Immature natural killer cell (primary cell): ENCODE measurements at places on chromosomes 2 and 18. TPM values are rescaled to one million over a fixed set of nuclear protein-coding genes. Genes with fewer than 3 reads are reported as not detected.

GRCh38 chr2:223222397-223222796, 170.4 kb downstream of the KCNE4 start:
- DNase-seq: no peak

DNA sequence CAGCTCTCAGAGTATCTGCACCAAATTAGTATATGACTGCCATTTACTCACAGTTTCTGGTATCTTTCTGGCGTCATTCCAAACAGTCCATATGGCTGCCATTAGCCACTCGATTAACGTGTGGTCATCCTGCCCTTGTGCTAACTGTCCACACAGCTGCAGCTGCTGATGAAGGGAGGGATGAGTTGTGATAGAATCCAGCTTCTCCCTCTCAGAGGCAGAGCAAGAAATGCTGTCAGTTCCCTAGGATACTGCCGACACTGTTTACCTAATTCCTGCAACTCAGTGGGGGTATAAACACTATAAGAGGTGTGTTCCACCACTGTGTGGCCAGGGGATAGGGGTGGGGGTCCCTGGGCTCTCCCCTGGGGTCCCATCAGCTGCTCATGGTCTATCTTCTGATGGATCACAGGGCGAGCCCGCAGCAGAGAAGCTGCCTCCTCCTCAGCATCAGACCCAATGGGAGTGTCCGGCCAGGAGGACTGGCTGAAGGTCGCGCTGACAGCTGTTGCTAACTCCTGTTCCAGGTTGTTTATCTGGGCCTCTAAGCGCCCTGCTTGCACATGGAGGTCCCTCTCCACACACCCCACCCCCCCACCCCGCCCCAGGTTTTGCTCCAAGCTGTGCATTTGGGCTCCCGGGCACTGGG, 17.3 kb upstream of the KLHL23 start:
- DNase-seq: no peak

DNA sequence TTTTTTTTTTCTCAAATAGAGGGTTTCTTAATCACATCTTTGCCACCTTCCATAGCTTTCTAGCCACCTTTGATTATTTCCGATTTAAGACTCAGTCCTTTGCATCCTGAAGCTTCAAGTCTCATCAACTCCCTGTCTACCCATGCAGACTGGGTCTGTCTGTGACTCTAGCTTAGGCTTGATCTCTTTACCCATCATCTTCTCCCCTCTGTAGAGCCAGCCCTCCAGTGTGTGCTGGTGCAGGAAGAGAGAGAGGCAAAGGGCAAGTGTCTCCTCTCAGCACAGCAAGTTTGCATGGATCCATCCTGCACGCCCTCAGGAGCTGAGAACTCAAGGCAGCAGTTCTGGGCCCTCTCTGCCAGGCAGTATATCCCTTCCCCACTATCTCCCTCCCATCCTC, 70.4 kb downstream of the HNRNPLL start:
- no peak for DNase-seq

- DNase-seq: no peak
Observed at GRCh38 chr2:149799013-149799705, 211.6 kb upstream of the MMADHC start.

DNA sequence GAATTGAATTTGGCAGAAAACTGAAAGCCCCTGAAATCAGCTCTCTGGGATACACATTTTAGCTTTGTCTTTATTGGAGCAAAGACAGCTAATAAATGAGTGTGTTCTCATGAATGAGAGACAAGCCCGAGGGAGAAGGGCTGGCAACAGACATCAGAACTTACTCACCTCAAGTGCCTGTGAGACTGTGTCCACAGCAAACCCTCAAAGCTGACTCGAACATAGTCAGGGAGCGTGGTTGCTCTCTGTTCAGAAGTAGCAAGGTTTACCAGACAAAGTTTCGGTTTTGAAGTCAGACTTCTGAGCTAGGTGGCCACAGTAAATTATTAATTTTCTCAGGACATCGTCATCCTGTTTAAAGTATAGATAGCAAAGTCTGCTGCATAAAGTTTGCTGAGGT, 207.9 kb downstream of the CMPK2 start:
- no peak for DNase-seq

DNA sequence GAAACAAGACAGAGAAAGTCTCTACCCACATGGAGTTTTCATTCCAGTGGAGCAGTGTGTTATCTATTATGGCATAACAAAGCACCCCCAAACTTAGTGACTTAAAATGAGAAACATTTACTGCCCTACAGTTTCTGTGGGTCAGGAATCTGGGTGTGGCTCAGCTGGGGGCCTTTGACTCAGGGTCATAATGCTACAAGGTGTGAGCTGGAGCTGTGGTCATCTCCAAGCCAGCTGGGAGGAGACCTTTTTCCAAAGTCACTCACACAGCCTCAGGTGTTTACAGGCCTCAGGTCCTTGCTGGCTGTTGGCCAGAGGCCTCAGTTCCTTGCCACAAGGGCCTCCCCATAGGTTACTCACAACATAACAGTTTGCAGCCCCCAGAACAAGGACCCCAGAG, 169.2 kb downstream of the ETAA1 start:
- DNase-seq: no peak

DNA sequence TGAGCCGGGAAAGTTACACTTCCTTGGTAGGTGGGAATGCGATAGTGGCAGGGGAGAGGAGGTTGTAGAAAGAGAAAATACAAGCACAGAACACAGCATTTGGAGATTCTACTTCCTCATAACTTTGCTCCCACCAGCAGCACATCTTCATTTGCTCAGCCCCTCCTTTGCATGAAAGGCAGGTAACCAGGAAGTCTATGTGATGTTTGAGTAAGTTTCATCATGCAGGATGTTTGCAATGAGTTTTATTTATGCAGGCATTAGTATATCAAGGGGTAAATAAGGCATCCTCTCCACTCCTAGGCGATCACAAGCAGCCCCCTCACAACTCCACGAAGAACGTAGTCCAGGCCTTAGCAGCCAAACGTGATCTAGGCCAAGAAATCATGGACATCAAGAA, 5.0 kb downstream of the RNF152 start:
- no peak for DNase-seq

DNA sequence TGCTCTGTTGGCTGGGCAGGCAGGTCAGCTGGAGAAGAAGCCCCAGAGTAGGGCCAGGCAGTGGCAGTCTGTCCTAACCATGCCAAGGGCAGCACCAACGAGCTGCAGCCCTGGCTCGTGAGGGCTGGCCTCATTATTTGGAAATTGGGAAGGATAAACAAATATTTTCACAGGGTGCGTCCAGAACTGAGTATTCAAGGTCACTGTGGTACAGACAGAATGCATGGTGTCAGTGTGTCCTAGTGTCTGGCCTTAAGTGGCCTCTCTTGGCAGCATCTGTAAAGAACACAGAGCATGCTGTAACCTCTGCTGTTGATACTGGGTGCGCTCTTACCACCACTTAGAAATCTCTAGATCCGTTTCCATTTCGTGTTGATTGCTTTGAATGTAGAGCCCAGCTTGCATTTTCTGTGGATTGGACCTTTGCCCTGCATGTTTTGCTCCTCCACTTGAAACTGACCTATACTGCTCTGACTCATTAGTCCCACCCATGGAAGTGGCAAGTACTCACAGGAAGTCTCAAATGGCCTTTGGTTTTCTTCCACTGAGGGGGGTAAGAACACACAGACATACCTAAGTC, 88.2 kb downstream of the GREB1L start:
- no peak for DNase-seq

GRCh38 chr2:7539760-7540159, 622.5 kb downstream of the RNF144A start:
- no peak for DNase-seq

GRCh38 chr2:211113334-211114175, 557.2 kb downstream of the CPS1 start:
- no peak for DNase-seq

- DNase-seq: no peak
Observed at GRCh38 chr2:150676747-150677383, 189.4 kb upstream of the RND3 start.

- peak; percentile 44 for DNase-seq
Observed at GRCh38 chr2:176126929-176127773, 2.4 kb upstream of the HOXD8 start.

- DNase-seq: no peak
Observed at GRCh38 chr2:38704664-38705063, 38.8 kb downstream of the GALM start.

- no peak for DNase-seq
Observed at GRCh38 chr2:222283634-222284033, 15.2 kb downstream of the PAX3 start.

DNA sequence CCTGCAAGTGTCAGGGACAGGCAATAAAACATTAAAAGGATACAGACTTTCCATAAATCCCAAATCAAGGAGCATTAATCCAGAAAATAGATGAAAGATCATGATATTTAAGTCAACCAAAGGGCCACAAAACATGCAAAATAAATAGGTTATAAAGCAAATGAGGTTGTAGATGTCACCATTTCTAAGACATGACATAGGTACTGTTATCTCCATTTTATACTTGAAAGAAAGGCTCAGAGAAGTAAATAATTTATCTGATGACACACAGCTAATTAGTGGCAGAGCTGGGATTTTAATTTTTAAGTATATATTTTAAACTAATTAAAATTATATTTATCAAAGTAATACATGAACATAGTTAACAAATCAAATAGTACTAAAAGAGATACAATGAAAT, 301.8 kb downstream of the AGPS start:
- no peak for DNase-seq

- no peak for DNase-seq
Observed at GRCh38 chr2:156157670-156158069, 174.9 kb downstream of the NR4A2 start.

- no peak for DNase-seq
Observed at GRCh38 chr2:38038682-38039081, 37.3 kb downstream of the CYP1B1 start.

- peak; percentile 20 for DNase-seq
Observed at GRCh38 chr2:175187378-175187777, 5.9 kb upstream of the ATP5MC3 start.

- no peak for DNase-seq
Observed at GRCh38 chr2:133657591-133657990, 89.3 kb upstream of the NCKAP5 start.

DNA sequence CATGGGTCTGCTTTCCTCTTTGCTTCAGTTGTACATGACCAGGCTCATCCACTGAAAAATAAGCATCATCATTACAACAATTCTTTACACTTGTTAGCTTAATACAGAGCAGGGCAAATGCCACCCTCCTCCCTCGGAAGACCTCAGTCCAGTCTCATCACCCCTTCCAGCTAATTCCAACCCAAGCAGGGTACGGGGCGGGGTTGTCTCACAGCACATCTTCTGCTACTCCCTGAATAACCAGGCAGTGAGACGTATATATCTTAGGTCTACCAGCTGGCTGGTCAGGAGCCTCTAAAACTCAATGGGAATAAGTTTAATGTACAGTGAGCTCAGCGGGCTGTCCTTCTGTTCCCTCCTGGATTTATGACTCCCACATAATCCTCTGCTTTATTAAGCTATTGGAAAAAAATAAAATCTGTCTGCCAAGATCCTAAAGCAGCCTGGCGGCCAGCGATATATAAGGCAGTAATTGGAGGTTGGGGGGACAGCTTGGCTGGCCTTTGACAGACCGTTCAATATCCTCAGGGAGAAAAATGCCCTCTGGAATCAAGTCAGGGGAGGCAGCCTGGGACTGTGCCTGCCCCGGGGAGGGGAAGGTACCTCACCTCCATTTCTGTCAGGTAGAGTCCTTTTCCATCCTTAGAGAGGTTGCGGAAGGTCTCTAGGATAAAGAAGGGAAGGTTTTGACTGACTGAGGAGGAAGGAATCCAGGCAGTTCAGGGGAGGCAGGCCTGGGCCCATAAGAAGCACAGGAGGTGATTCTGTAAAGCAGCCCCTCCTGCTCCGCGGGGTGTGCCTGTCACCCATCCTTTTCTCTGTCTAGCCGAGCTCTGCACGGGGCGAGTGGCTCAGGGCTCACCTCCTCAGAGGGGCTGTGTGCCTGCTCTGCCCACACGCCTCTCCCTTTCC, 76.3 kb downstream of the CAPN13 start:
- DNase-seq: no peak

DNA sequence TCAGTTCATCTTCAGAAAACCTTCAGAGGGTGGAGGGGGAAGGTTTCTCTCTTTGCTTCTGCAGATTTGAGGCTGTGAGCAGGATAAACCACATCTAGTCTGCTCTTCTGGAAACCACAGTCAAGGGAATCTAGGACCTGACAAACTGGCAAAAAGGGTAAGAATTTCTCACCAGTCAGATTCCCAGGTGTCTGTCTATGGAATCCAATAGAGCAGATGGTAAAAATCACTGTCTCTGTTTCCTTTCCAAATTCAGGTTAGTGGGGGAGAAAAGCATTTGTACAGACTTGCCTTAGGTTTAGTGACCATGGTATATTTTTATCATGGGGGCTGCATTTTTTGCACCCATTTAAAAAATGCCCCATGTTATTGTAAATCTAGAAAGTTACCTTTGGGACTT, 62.2 kb upstream of the POLE4 start:
- DNase-seq: no peak

DNA sequence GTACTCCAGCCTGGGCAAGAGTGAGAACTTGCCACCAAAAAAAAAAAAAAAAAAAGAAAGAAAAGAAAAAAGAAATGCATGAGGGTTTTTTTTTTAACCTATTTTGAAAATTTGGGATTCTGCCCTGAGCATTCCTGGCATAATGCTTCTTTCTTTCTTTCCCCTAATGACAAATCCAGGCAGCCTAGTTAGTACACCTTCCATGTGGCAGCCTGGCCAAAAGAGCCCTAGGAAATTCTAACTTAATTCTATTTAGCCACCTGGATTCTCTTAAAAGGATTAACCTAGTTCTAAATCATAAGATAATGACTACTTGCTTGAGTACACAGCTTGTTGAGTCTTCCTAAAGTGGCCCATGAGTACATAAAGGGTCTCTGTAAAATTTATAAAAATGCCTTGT, 160.1 kb downstream of the THADA start:
- no peak for DNase-seq

DNA sequence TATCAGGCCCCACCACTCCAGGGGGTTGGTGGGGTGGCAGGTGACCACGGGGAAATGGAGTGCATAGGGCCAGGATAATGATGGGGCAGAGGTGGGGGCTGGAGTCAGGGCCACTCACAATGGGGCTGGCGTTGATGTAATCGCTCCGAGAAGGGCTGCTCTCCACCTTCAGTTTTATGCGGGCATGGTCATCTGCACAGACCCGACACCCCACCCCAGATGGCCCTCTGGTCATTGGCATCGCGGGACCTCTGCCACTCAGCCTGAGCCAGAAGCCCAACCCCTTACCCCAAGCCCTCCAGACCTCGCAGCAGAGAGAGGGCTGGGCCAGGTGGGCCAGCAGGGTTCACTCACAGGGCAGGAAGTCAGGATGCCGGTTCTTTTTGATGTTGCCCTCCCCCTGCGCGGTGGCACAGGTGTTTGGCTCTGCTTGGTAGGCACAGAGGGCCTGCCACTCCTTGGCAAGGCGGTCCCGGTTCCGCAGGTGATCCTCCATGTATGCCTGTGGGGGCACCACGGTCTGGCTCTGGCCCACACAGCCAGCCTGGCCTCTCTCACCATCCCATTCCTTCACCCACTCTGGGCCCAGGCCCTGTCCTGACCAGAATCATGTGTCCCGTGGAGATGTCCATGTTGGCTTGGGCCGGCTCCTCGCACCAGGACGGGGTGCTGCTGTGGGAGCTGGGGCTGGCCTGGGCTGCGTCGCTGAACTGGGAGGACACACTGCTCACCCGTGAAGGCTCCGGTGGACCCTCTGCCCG, 12.4 kb downstream of the PTPRN start:
- DNase-seq: no peak

The PDE1A gene
- polyA plus RNA-seq: not detected

The SLC19A3 gene
- not detected for polyA plus RNA-seq

The DNAJC27 gene
- 4.9 TPM for polyA plus RNA-seq

The AKAIN1 gene
- not detected for polyA plus RNA-seq

The SERPINB7 gene
- polyA plus RNA-seq: not detected

The EFR3B gene
- polyA plus RNA-seq: not detected

The CTNNA2 gene
- polyA plus RNA-seq: not detected

The SRD5A2 gene
- polyA plus RNA-seq: not detected

The UNC50 gene
- polyA plus RNA-seq: 42.1 TPM

The SLC23A3 gene
- not detected for polyA plus RNA-seq

The SIX3 gene
- not detected for polyA plus RNA-seq

The KCNG3 gene
- not detected for polyA plus RNA-seq
